CD4-positive, alpha-beta memory T cell (primary cell): ENCODE measurements at places on chromosomes 12 and 14.
A peak's percentile ranks its signal among the peaks of the same experiment; 100 is the strongest.

DNA sequence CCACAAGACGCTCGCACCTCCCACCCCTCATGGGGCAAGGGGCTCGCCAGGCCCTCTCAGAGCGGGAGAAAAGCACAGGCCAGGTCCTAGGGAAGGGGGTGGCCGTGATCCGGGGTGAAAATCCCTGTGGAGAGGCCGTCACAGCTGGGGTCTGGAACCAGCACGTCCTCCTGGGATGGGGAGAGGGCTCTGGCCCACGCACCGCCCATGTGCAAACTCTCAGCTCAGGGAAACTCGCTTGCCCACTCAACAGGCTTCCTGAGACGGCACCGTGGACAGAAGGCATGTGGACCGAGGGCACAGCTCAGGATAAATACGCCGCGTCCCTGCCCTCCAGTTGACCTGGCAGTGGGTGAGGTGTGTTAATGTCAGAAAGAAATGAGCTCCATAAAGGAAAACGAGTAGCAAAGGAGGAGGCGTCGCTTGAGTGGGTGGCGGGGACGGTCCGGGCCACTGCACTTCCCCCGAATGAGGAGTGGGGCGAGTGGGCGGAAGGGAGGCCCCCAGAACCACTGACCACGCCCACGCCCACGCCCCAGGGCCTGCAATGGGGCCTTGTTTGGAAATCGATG, 57.6 kb upstream of the GALNT9 start:
- DNase-seq = no peak

GRCh38 chr14:99604766-99605298, 825 bp upstream of the CCDC85C start:
- no peak for DNase-seq

DNA sequence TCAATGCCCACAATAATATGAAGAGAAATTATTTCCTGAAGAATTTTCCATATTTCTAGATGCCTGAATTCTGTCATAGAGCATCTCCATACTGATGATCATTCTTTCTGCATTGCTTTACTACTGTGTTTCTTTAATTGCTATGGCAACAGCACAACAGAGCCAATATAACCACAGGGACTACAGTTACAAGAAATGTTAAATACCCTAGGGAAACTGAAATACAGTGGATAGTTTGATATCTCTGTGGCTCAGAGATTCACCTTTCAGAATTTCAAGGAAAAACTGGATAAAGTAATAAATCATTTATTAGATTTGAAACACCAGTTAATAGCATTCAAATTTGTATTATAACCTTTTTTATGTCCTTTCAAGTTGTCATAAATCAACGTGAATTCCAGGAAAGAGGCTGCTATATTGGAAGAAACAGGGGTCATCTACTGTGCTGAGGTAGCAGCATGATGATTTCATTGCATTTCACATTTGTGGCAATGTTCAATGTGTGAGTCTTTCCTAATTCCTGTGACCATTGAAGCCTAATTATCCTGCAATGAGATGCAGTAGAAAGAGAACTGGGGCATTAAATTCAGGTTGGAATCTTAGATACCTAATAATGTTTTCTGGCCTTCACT, 267.1 kb downstream of the LRFN5 start:
- no peak for DNase-seq

DNA sequence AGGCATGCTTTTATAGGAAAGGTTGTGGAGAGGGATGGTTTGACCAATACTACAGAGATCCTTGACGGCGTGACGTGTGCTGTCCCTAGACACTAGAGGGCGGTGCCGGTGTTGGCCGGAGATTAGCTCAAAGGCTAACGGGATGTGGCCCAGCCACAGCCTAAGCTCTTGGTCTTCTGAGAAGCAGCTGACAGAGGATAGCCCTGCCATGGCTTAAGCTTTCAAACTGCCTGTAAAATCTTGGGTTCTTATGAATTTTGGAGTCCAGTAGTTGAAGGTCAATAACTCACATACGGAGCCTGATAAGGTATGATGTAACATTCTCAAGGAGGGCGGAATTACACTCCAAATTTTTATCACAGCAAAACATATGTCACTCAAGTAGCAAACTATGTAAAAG, 515.7 kb upstream of the ATXN7L3B start:
- no peak for DNase-seq

- no peak for DNase-seq
These were observed 27.7 kb downstream of the KLC1 start for GRCh38 chr14:103656756-103657133.

DNA sequence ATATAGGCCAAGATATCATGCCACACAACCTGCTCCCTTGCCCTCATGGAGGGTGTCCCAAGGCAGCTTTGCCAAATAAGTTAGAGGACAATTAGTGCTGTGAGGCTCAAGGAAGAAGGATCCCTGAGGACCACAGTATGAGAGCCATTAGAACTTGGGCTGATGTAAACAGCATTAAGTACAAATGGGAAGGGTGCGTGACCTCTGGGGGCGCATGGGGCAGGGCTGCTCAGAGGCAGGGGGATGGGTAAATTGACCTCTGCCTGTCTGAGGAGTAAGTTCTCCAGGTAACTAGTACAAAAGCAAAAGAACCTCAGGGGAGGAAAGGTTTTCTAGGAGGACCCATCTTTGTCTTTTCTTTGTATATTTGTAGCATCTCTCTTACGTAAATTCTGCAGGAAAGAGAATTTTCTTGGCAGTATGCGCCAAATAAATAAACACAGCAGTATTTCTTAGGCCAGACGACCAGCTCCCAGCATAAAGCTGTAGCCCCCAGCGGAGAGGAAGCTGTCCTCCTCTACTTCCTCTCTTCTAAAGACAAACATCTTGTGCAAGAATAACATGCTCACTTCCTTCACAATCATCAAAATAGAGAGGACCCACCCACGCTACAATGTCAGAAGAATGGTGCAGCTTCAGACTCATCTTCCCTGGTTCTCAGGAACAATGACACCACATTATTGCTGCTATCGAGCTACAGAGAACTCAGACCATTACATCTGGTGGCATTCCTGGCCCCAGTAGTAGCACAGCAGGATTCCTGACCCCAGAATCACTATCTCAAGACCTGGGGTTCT, 16.4 kb upstream of the VWF start:
- peak; percentile 33 for DNase-seq
